Stimulated activated CD8-positive, alpha-beta memory T cell treated with anti-CD3 and anti-CD28 coated beads, Interleukin-4, amount 100 ng/mL, for 48 hours (primary cell): ENCODE measurements at places on chromosomes 13 and 19.

DNA sequence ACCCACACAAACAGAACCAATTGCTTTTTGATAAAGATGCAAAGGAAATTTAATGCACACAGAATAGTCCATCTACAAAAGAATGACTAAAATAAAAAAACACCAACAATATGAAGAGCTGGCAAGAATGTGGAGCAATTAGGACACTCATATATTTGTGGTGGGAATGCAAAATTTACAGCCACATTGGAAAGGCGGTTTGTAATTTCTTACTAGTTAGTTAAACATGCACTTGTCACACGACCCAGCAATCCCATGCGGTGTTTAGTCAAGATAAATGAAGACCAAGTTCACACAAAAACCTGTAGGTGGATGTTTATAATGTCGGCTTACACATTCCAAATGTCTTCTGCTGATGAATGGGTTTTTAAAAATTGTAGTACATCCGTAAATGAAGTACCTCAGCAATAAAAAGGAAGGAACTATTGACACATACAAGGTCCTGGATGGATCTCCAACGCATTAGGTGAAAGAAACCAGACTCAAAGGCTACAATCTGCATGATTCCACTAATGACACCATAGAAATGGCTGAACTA, 5.2 kb downstream of the GRTP1 start:
- DNase-seq, result no peak

- DNase-seq, result peak; percentile 55
Observed at GRCh38 chr13:48595431-48596429, 58.0 kb upstream of the CYSLTR2 start.

- DNase-seq, result no peak
Observed at GRCh38 chr19:50830266-50831025, 2.9 kb downstream of the KLK15 start.

DNA sequence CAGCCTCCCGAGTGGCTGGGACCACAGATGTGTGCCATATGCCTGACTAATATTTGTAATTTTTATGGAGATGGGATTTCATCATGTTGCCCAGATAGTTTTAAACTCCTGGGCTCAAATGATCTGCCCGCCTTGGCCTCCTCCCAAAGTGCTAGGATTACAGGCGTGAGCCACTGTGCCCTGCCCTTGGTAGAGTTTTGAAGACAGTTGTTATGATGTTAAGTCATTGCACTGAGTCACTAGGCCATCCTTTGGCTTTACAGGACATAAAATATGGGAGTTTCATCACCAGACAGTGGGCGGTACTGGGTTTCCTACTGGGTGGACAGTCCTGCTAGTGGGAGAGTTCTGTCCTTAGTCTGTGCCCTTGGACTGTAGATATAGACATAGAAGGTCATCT, 282.5 kb downstream of the ATP8A2 start:
- no peak for DNase-seq

GRCh38 chr13:114230575-114230974, 4.1 kb upstream of the CDC16 start:
- no peak for DNase-seq

DNA sequence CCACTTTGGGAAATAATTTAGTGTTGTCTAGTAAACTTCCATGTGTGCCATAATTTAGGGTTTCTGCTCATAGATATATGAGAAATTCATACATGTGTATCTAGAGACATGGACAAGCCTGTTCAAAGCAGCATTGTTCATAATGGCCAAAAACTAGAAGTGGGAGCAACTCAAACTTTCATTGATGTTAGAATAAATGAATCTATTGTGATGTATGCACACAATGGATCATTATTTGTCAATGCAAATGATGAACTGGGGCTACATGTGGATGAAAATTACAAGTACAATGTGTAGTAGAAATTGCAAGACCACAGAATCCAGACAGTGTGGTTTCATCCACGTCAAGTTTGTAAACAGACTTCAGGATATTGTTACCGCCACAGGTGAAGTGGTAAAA, 284.7 kb downstream of the SLC7A1 start:
- no peak for DNase-seq

- DNase-seq, result no peak
Observed at GRCh38 chr19:33388725-33389420, 15.4 kb downstream of the CEBPG start.

DNA sequence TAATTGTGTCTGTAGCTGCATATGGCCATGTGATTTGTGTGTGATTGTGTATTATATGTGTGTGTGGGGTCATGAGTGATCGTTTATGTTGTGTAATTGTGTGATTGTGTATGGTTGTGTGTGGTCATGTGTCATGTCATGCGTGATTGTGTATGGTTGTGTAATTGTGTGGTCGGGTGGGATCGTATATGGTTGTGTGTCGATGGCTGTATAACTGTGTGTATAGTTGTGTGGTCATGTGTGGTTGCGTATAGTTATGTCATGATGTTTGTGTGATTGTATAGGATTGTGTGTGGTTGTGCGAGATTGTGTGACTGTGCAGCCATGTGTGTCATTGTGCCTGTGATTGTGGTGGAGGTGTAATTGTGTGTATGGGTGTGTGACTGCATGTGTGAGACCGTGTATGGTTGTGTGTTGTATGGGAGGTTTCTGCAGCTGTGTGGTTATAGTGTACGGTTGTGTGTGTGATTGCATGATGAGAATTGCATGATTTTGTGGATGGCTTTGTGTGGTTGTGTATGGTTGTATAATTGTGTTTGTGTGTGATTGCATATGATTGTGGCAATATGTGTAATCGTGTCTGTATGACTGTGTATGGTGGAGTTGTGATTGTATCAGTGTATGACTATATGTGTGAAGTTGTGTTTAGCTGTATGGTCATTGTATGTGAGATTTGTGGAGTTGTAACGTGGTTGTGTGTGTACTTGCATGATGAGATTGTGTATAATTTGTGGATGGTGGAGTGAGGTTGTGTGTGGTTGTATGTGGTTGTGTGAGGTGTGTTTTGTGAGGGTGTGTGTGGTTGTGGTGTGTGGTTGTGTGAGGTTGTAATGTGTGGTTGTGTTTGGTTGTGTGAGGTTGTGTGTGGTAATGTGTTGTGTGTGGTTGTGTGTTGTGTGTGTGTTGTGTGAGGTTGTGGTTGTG, 2.2 kb downstream of the TMPRSS9 start:
- no peak for DNase-seq

DNA sequence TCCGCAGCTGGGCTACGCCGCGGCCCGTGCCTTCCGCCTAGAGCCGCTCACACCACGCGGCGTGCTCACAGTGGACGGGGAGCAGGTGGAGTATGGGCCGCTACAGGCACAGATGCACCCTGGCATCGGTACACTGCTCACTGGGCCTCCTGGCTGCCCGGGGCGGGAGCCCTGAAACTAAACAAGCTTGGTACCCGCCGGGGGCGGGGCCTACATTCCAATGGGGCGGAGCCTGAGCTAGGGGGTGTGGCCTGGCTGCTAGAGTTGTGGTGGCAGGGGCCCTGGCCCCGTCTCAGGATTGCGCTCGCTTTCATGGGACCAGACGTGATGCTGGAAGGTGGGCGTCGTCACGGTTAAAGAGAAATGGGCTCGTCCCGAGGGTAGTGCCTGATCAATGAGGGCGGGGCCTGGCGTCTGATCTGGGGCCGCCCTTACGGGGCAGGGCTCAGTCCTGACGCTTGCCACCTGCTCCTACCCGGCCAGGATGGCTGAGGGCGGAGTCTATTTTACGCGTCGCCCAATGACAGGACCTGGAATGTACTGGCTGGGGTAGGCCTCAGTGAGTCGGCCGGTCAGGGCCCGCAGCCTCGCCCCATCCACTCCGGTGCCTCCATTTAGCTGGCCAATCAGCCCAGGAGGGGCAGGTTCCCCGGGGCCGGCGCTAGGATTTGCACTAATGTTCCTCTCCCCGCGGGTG, 7.4 kb downstream of the DBP start:
- DNase-seq, result peak; percentile 68

DNA sequence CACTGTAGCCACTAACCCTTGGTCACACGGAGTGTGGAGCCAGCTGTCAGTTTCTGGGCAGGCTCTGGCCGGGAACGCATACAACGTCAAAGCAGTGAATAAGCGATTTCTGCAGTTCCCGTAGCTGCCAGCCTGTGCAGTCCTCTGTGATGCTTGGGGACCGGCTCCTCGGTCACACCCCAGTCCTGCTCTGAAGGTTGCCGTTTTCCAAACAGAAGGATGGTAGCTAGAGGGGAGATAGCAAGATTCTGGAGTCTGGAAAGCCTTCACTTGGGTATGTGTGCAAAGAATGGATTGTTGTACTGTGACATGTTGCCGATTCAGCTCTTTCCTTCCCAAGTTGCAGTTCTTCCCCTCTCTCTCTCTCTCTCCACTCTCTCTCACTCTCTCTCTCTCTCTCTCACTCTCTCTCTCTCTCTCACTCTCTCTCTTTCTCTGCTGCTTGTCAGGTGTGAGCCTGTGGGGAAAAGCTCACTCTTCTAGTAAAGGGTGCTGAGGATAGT, 38.7 kb upstream of the C1QTNF9 start:
- peak; percentile 66 for DNase-seq

DNA sequence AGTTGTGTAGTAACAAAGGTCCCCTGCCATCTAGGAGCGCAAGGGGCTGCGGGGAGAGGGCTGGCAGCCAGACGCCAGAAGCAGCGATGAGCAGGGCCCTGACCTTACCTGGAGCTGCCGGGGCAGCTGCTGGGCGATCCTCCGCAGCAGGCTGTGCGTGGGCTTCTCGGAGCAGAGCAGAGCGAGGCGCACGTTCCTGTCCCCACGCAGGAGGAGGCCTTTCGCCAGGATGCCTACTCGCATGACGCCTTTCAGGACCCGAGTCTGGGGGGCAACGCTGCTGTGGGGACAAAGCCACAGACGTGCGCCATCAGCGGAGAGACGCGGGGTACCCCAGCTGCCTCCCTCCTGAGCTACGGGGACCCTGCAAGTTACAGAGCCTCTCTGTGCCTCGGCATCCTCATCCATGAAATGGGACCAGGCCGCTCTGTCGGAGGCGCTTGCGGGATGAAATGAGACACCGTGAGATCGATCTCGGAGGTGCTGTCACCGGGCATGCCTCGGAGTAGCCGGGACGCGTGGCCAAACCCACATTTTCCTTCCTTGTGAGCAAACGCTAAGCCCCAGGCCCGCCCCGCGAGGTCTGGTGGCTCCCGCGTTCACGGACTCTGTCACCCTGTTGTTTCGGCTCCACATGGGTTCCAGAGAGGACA, 30.5 kb upstream of the MATK start:
- no peak for DNase-seq

GRCh38 chr13:109652531-109652930, 133.9 kb downstream of the IRS2 start:
- no peak for DNase-seq

GRCh38 chr19:44876930-44877535, 14.0 kb upstream of the TOMM40 start:
- DNase-seq, result no peak

DNA sequence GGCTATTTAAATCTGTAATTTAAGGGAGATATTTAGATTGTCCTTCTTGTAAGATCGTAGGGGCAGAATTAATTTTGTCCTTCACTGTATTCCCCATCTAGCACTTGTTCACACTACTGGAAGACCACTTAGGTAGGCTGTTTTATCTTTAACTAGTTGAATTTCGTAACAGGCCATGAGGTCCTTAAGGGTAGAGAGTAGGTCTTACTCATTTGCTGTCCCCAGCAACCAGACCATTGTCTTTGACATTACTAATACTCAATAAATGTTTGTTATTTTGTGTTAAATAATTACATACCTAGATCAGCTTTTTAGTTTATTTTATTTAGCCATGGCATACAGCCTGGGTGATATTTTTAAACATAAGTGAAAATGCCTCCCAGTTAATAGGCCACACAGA, 177.1 kb downstream of the PCCA start:
- DNase-seq, result no peak

DNA sequence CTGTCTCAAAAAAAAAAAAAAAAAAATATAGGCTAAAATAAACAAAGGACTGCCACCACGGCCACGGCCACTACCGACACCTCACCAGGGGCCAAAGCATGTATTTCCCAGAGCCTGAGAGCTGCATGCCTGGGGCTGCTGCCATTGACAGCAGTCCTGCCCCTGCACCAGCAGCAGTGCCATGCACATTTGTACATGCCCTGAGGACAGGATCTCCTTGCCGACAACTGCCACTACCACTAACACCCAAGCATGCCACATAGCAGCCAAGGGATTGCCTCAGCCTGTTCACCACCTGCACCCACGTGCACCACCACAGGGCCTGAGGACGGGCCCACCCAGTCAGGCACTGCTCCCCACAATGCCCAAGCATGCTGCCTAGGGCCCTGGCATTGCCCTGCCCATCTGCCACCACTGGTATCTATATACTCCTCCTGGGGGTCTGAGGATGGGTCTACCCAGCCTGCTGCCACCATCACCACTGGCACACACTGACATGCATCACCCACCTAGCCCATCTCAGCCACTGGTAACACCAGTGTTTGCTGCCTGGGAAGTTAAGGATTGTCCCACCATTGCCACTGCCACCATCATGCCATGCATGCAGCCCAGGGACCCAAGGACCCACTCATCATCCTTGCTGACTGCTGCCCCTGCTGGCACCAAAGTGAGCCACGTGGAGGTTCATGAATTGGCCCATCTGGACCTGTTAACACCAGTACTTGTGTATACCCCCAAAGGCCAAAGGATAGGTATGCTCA, 10.6 kb upstream of the NUP62 start:
- no peak for DNase-seq

DNA sequence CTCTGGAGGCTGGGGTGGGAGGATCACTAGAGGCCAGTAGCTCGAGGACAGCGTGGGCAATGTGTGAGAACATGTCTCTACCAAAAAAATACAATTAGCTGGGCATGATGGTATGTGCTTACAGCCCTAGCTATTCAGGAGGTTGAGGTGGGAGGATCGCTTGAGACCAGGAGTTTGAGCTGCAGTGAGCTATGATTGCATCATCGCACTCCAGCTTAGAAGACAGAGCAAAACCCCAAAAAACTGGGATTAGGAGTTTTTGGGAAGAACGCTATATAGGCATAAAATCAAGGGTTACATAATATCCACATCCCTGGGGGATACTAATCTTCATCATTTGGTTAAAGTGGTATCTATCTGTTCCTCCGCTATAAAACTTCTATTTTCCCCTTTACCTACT, 155.5 kb downstream of the CACNA1A start:
- DNase-seq, result no peak

DNA sequence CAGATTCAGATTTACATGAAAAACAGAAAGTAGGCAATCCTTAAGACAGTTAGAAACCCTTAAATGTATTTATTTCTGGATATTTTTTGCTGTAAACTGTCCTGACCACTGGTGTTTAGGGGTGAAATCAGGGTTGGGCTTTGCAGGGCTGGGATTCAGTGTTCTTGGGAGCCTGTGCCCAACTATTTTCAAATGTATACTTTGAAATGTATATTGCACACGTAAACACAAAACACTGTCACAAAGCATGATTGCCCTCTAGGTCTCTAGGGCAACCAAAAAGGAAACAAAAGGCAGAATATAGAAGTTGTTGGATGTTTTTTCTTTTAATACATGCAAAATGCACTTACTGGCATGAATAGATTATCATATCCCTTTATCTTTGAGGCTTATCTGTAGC, 1185.4 kb downstream of the DIAPH3 start:
- DNase-seq, result no peak
